Stimulated activated CD4-positive, alpha-beta T cell treated with anti-CD3 and anti-CD28 coated beads, Interleukin-1b, Interleukin-23, amount 100 ng/mL, for 24 hours (primary cell): ENCODE measurements at places on chromosomes 3 and 15.

- no peak for DNase-seq
These were observed 57.9 kb downstream of the B3GNT5 start for GRCh38 chr3:183310936-183311335.

DNA sequence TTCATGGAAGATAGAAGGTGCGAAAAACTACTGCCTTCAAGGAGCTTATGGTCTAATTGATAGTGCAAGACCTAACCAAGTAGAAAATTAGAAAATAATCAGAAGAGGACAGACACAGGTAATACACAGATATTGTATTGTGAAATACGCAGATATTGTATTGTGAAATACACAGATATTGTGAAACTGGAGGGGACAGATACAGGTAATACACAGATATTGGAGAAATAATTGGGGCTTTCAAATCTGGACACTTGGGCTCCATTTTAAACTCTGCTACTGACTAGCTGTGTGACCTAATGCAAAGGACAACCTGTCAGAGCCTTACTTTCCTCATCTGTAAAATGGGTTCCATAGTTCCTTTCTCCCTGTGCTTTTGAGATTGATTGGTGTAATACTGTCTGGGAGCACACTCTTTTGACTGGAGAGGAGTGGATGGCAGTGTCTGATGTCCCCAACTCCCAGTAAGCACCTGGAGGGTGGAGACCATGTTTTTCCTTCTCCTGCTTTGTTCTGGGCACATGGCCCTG lies 272.8 kb downstream of the TLE3 start:
- DNase-seq, result no peak

- DNase-seq, result no peak
These were observed 133.6 kb upstream of the RAP2B start for GRCh38 chr3:153028381-153028780.

- DNase-seq, result no peak
These were observed 70.0 kb downstream of the UBE3A start for GRCh38 chr15:25368850-25369249.

DNA sequence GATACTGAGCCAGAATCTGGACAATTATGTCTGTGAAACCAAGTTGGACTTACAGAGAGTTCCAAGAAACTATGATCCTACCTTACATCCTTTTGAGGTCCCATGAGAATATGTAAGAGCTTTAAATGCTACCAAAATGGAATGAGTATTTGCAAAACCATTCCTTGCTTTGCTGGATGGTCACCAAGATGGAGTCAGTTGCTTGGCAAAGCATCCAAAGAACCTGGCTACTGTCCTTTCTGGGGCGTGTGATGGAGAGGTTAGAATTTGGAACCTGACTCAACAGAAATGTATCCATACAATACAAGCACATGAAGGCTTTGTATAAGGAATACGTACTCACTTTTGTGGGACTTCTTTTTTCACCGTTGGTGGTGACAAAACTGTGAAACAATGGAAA lies 36.2 kb downstream of the AP4E1 start:
- no peak for DNase-seq

- no peak for DNase-seq
These were observed 50.0 kb downstream of the RLBP1 start for GRCh38 chr15:89171136-89172072.

DNA sequence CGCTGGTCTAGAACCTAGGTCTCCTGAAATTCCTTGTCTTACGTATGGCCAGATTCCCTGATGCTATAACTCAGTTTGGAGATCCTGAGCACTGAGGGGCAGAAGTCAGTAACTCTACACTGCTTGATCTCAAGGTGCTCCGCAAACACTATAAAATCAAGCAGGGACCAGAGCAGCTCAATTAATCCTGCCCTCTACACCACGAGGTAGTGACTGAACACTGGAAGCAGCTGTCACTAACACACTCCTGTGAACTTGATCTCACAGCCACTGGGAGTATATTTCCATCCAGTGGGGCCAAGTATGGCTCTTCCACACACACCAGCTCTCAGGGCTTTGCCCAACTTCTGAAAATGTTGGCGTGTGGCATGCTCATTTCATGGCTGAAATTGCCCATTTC lies 51.0 kb downstream of the EDEM1 start:
- DNase-seq, result no peak

GRCh38 chr15:89362203-89363101 lies 27.8 kb upstream of the POLG start:
- no peak for DNase-seq

DNA sequence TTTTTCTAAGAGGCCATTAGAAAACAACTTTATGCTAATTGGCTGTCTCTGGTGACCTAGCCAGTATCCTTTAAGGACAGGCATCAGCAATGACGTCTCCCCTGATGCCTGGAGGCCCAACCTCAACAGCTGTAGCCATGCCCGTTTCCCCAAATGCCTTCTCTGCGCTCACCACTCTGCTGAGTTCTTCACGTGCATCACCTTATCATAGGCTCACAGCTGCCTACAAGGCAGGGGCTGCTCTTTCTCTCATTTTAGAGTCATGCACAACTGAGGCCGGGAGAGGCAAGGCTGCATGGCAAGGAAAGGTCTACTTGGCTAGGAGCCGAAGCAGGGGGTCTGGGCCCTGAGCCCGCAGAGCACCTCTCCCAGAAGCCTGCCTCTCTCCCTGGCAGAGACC lies 43.9 kb upstream of the SEC13 start:
- no peak for DNase-seq

- DNase-seq, result no peak
These were observed 37.1 kb downstream of the TMEM158 start for GRCh38 chr3:45188719-45189659.

DNA sequence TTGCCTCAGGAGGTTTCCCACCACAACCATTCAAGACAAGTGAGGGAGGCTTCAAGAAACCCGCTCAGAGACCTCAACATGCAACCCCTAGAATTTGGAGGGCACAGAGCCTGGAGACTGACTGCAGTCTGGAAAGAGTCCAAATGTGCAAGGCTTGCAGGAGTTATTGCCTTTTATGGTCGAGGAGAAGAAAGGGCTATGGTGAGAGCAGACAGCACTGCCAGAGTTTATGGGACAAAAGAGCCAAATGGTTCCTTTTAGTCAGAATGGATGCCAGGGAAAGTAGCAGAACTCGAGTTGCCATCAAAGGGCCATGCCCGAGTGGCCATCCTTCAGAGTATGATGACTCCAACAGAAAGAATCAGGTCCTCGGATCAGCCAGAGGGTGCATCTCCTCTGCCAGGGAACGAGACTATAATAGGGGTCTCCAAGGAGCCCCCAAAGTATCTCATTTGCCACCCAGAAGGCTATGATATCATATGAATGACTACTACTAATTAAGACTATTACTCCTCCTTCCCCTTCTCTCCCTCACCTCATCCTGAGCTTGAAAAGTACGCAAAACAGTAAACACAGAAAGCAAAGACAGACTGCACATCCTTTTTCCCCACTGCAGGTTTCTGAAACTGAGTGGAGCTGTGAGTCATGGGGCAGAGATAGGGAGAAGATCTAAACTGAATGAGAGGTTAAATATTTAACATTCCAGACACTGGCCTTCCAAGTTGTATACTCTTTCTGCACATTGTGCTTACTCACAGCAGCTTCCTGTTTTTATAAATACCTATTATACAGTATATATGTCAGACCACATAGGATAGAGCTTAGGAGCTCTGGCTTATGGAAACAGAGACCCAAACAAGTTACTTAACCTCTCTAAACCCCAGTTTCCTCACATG lies 33.9 kb upstream of the TMCO5A start:
- no peak for DNase-seq

DNA sequence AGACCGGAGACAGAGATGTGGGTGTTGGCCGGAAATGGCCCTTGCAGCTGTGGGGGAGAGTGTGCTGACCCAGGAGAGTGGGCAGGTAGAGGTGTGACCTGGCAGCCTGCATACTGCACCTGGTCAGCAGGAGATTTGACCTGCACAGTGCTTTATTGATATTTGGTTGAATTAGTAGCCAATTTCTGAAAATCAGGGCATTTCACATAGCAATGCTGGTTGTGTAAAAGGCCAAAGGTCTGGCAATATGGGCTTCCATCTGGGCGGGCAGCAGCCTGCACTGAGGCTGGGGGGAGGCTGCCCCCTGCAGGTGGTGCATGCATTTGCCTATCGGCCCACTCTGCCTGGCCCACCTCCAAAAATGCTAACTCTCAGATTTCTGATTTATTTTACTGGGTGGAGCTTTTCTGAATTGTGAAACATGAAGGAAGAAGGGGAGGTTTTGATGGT lies 9.4 kb upstream of the MGLL start:
- no peak for DNase-seq

- no peak for DNase-seq
These were observed 35.3 kb upstream of the FBN1 start for GRCh38 chr15:48680841-48681240.

GRCh38 chr3:194383276-194383940 lies 13.9 kb upstream of the LRRC15 start:
- DNase-seq, result no peak

- DNase-seq, result no peak
These were observed 1.2 kb upstream of the DAZL start for GRCh38 chr3:16606398-16606797.

DNA sequence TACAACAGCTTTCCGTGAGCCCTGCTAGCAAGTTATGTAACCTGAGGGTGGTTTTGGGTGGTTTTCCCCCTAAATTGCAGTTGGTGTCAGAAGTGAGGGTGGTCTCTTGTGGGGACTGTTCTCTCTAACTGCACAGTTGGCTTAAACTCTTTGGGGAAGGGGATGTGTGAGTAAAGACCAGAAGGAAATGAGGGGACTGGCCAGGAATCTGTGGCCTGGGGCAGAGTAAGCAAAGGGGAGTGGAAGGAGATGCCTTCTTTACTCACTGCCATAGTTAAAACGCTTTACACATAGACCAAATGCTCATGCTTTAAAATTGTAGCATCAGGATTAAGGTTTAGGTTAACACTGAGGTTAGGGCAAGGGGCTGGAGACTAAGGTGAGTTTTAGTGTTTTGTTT lies 21.2 kb upstream of the XIRP1 start:
- DNase-seq, result no peak

DNA sequence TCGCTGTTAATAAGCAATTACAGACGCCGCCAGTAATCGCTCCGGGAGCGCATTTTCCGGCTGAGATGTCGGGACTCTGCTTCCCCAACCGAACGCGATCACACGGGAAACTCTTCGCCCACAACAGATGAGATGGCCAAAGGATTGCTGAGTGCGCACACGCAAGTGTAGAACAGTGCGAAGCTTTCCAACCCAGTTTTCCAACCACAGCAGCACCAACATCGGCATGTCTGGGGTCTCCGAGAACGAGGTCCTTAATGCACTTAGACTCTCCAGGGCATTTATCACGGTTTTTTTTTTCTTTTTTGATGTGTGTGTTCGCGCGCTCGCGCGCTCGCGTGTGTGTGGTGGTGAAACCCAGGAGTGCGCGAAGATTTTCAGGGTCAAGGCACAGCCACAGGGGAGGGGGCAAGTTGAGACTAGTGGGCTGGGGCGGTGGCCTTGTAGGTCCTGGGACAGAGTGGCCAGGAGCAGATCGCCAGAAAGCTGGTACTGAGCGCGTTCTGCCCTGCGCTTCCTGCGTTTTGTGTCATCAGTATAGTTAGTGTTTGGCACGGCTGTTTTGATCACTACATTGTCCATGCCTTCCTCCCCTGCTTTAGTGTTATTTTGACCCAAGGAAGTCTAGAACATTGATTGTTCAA lies 1.8 kb upstream of the EOMES start:
- no peak for DNase-seq

GRCh38 chr15:27730868-27731267 lies 368.2 kb downstream of the OCA2 start:
- DNase-seq, result no peak

GRCh38 chr15:61890106-61890505 lies 170.1 kb downstream of the VPS13C start:
- no peak for DNase-seq

- no peak for DNase-seq
These were observed 5.5 kb upstream of the CCDC39 start for GRCh38 chr3:180684807-180685206.

GRCh38 chr3:142896201-142896755 lies 7.4 kb upstream of the PCOLCE2 start:
- DNase-seq, result no peak

DNA sequence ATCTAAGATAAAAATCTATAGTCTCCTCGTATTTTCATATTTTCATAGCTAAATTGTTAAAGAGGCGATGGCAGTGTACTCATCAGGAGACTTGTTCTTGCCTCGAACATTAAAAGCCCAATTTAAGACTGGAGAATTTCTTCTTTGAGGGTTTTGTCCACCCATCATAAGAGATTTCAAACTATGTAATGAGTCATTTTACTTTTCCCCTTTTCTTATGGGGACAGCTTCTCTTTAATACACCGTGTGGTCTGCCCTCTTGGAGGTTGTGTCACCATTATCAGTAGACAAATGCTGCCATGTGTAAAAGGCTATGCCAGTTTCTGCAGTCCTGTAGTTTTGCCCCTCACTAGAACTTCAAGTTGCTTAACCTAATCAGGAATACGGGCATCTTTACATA lies 16.9 kb downstream of the TGFBR2 start:
- no peak for DNase-seq

- DNase-seq, result no peak
These were observed 35.9 kb downstream of the CTXND1 start for GRCh38 chr15:80216141-80216540.

- DNase-seq, result no peak
These were observed 60.5 kb upstream of the GLCE start for GRCh38 chr15:69099941-69100340.

DNA sequence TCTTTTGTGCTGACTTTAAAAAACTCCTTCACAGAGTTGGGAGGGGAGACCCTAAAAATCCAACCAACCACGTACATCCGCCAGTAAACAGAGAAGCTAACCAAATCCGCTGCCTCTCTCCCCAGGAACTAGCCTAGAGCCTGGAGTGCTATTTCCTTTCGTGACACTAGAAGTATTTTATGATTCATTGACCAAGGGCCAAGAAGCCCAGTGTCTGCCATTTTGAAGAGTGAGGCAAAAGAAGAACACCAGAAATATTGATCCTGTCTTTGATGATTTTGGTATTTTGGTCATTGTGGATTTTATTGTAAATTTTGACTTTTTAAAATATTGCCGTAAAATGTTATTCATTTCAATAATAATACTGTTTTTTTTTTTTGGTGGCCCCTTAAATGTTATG lies 10.5 kb upstream of the CTSH start:
- no peak for DNase-seq

DNA sequence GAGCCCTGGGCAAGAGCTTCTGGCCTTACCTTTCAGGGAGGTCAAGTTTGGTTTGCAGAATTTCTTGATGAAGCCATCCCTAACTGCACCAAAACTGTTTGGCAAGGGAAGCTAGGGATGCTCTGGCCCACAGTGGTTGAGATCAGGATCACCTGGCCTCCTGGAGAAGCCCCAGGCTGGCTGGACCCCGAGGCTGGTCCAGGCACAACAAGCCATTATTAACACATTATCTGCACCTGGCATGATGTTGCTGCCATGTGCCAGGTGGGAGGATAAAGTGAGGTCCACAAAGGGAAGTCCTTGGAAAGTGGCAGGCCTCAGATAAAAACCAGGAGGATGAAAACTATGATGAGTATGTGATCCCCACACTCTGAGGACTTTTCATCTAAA lies 35.9 kb upstream of the DUSP7 start:
- no peak for DNase-seq

GRCh38 chr15:66925721-66926120 lies 139.7 kb upstream of the SMAD3 start:
- no peak for DNase-seq
